CD8-positive, alpha-beta T cell (primary cell): ENCODE measurements at places on chromosomes 7 and 10.

DNA sequence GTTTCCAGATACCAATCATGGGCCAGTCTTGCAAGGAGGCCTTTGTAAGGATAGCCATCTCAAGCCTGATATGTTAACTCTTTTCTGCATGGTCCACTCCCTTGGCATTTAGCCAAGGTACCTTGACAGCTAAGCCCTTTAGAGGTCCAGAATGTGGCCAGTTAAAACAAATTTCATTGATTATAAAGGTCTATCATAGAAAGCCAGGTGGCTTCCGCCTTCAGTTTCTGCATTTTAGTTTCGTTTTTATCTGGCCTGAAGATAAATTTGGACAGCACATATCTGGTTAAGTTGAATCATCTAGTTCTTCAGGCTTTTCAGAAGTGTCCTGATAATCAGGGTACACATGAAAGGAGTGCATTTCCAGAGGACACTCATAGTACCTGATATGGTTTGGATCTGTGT is 30.7 kb downstream of the ANKIB1 start:
- DNase-seq = no peak

GRCh38 chr10:11351801-11352200 is 259.6 kb downstream of the USP6NL start:
- no peak for DNase-seq

GRCh38 chr7:28607855-28608193 is 195.5 kb downstream of the CREB5 start:
- no peak for DNase-seq

DNA sequence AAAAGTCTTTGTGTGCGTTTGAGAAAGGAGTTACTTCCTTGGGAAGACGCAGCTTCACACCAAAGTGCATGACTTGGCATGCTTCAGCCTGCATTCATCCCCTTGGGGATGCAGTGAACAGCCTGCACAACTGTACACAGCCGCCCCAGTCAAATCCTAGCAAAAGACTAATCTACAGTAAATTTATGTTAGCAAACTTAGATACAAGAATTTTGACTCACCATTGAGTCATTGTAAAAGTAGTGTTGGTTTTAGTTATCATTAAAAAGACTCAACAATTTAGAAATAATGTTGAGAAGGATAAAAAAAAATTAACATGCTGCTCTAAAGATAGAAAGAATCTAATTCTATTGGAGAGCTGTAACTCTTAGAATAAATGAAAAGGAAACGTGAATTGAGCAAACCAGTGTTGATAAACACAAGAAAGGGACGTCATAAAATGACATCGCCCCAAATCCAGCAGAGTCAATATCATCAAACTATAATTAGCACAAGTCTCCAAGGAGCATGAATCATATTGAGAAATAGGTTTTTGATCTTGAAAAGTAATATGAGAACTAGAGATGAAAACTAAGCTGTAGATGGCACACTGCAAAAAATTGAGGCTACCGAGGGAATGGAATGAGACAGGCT is 11.9 kb upstream of the OPTN start:
- DNase-seq = no peak

DNA sequence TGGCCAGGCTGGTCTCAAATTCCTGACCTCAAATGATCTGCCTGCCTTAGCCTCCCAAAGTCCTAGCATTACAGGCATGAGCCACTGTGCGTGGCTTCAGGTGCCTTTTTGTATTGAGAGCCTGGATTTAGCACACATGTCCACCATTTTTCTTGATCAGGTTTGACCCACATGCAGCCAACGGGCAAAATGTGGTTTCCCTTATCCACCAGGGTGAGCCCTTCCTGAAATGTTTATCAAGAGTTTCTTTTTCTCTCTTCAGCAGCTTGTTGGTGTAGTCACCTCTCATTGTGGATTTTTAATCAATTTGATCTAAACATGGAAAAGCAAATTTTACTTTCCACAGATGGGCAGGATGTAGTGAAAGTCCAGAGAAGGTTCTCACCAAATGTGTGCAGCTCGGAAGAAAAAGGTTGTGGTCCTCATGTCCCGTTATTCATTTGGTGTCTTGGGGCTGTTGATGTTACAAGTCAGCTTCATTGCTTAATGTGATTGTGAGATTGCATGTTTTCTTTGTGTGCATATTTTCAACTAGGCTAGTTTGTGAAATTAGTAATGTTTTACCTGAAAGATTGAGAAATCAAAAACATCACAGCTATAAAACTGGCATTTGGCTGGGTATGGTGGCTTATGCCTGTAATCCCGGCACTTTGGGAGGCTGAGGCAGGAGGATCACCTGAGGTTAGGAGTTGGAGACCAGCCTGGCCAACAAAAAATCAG is 28.9 kb downstream of the GUSB start:
- no peak for DNase-seq

GRCh38 chr7:5450549-5451327 is 27.1 kb upstream of the TNRC18 start:
- DNase-seq = peak; percentile 66

- DNase-seq = no peak
These were observed 15.2 kb downstream of the PALD1 start for GRCh38 chr10:70493660-70494234.

DNA sequence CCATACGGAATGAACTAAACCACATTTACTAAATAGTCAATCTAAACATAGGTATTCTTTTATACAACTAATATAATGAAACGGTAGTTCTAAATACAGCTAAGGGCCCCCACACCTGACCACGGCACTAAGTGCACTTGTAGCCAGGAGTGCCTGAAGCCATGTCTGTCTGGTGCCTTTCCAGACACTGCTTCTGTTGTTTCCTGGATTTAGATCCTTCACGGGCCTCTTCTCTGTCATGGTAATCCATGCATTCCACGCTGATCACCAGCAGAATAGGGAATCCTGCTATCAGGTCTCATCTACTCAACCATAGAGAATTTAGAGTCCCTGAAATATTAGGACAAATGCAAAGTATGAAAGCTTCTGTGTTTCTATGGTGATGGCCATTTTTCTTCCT is 37.8 kb downstream of the OSBPL3 start:
- no peak for DNase-seq

- DNase-seq = no peak
These were observed 148.4 kb downstream of the KLF6 start for GRCh38 chr10:3636356-3637181.

GRCh38 chr10:61937631-61938351 is 36.3 kb downstream of the ARID5B start:
- no peak for DNase-seq

GRCh38 chr10:128633864-128634540 is 507.8 kb upstream of the MKI67 start:
- no peak for DNase-seq

- no peak for DNase-seq
These were observed 119.5 kb upstream of the CAV2 start for GRCh38 chr7:116380025-116380424.

DNA sequence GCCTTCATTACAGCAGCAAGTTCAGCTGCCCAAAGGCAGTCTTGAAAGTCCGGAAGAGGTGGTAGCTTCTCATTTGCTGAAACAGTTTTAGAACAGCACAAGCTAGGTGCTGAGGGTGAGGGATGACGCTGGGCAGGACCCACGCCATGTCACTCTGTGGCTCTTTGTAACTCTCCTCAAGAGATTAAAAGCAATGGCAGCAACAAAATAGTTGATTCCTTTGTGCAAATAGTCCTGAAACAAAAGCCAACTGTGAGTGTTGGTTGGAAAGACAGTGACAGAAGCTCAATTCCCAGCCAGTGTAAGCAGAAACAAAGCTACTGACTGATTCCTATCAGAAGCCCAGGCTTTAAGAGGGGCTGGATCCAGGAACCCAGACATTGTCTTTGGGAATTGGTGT is 47.6 kb upstream of the AQP1 start:
- no peak for DNase-seq

DNA sequence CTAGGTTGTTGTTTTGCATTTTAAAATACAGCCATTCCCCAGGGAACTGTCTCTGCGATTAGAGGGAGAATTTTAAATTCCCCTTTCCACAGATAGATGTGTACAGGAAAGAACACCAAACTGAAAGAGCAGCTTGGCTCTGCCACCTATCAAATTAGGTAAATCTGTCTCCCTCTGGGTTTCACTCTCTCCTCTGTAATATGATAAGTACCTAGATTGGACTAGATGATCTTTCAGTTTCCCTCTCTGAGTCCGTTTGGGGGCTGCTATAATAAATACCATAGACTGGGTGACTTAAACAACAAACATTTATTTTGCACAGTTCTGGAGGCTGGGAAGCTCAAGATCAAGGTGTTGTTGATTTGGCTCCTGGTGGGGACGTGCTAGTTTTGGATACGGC is 186.0 kb downstream of the KIF20B start:
- no peak for DNase-seq

- no peak for DNase-seq
These were observed 6.0 kb upstream of the ZRANB1 start for GRCh38 chr10:124935946-124936345.

DNA sequence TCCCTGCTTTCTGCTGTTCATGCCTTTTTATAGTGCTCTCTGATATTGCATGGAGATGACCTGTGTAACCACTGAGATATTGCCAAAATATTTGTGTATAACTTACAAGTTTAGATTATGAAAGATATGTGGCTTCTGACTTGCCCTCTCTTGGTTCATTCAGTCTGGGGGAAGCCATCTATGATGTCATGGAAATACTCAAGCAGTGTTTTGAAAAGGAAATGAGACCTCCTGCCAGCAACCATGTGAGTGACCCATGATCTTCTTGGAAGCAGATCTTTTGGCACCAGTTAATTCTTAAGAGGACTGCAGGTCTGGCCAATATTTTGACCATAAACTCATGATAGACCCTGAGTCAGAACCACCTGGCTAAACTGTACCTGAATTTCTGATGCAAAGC is 183.0 kb downstream of the THSD7A start:
- no peak for DNase-seq

GRCh38 chr7:18861514-18862118 is 255.8 kb downstream of the TWIST1 start:
- no peak for DNase-seq

DNA sequence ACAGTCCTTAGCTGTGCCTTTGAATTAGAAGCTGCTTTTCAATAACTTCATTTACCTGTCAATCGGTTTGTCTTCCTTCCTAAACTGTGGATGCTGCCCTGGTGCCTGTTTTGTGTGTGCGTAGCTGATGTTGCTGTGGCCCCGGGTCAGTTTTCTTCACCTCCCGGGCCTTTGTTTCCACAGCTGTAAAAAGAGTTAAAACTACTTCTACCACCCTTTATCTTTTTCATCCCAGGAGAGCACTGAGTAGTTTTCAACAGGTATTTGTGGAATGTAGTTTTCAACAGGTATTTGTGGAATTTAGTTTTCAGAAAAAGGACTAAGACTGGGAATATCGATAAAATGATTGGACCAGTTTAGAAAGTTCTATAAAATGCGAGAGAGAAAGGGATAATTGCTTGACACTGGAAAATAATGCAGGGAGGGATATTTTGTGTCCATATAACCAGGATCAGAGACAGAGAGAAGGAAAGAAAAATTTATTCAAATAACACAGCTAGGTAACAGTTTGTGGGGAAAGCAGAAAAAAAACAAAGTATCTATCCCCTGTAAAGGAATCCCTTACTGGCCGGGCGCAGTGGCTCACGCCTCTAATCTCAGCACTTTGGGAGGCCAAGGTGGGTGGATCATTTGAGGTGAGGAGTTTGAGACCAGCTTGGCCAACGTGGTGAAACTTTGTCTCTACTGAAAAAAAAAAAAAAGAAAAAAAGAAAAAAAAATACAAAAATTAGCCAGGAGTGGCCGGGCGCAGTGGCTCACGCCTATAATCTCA is 15.9 kb upstream of the IGF2BP3 start:
- no peak for DNase-seq

GRCh38 chr7:155299535-155300202 is 2.0 kb downstream of the INSIG1 start:
- peak; percentile 20 for DNase-seq

GRCh38 chr10:1100691-1101368 is 44.6 kb downstream of the WDR37 start:
- DNase-seq = no peak

- no peak for DNase-seq
These were observed 15.2 kb downstream of the CACNA2D1 start for GRCh38 chr7:82428186-82428961.

DNA sequence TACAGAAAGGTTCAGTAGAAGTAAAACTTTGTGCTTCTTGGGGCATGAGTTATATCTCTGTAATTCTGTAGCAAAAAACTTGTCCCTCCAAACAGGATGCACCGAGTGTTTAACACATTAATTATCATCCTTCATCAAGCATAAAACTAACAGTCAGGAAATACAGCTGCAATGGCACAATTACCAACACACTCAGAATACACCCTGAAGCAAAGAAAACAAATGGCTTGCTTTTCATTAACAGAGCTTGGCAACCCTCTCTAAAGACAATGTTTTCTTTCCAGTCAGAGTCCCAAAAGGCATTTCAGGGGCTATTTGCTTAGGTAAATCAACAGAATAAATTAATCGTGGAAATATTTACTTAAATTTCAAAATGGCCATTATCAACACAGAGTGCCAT is 107.7 kb downstream of the ICA1 start:
- DNase-seq = no peak

- DNase-seq = no peak
These were observed 47.4 kb downstream of the MGAM2 start for GRCh38 chr7:142158736-142159496.

- DNase-seq = no peak
These were observed 174.2 kb downstream of the KIAA1217 start for GRCh38 chr10:24382979-24383663.

- DNase-seq = no peak
These were observed 857 bp downstream of the MEOX2 start for GRCh38 chr7:15685358-15686294.
